Kidney glomerular epithelial cell (primary cell): ENCODE measurements at places on chromosomes 1 and 21.

GRCh38 chr21:37531431-37531932 is 164.9 kb downstream of the DYRK1A start:
- DNase-seq: no peak

DNA sequence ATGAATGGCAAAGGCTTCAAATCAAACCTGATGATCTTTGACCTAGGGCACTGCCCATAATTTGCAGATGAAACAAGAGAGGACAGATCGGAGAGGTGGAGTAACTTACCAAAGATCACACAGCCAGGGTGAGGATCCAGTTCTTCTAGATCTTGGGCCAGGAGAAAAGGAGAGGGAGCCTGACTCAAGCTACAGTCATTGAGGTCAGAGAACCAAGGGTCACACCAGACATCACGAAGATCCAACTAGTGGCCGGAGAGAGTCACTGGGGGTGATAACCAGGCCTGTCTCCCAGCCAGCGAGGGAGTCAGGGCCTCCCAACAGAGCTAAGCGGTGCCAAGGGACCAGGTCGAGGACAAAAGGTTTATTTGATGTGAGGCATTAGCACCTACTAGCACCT is 115.0 kb downstream of the RIPK4 start:
- no peak for DNase-seq

GRCh38 chr1:185377831-185378230 is 60.8 kb upstream of the IVNS1ABP start:
- DNase-seq: no peak

- peak; percentile 90 for DNase-seq
Observed at GRCh38 chr1:22018583-22019559, 17.4 kb downstream of the CELA3A start.

DNA sequence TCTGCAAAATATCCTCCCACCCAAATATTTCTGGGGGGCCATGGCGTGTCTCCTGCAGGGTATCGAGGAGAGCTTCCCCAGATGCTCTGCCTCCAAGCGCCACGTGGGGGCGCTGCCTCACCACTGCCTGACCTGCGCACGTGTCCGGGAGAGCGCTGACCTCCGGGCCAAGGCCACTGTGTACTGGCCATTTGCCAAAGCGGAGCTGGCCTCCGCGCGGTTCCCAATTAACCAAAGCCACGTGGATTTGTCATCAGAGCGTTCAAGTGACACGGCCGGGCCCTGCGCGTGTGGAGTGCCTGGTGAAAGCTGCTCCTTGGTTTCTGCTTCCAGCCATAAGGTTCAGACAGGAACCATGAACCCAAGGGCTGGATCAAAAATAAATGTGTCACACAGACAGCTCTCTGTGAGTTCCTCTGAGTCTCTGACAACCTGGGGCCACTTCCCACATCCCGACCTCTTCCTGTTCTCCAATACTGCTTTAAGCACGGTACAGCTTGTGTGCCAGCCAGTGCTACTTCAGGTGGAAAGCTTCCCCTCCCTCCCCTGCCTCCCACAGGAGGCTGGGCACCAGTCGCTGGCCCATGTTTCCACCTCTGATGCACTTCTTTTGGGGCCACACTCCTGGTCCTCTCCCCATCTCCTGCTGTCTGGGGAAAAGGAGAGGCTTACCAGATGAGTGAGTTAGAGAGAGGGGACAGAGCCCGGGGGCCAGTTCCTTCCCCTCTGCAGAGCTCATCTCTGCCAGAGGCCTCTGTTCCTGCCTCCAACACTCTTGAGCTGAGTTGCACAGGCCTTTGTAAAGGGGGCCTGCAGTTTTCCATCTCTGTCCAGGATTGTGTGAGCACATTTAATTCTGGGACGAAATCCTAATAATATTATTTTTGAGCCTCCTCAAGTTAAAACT is 26.1 kb downstream of the ZP4 start:
- peak; percentile 27 for DNase-seq

- DNase-seq: no peak
Observed at GRCh38 chr1:225974454-225974853, 24.7 kb downstream of the SDE2 start.

DNA sequence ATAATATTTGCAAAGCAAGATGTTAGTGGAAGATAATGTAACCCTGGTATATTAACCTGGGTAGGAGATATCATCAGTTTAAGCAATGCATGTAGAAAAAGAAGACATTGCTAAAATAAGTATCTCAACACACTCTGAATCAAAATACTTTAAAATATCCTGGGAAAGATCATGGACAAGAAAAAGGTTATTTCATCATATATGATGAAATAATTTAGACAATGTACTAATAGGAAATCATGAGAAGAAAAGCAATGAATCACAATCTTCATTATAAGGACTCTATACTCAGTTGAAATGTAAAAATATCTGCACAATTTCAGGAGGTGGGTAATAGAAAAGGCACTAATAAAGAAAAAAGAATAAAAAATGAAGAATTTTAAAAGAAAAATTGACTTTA is 158.8 kb downstream of the KCNT2 start:
- no peak for DNase-seq

- no peak for DNase-seq
Observed at GRCh38 chr1:3553166-3553939, 58.0 kb downstream of the MEGF6 start.

GRCh38 chr1:186086583-186086982 is 288.5 kb downstream of the TPR start:
- DNase-seq: no peak

- no peak for DNase-seq
Observed at GRCh38 chr1:45815667-45816458, 12.5 kb downstream of the MAST2 start.

- DNase-seq: no peak
Observed at GRCh38 chr1:180594723-180595122, 36.0 kb downstream of the OVAAL start.

- no peak for DNase-seq
Observed at GRCh38 chr1:198187973-198188588, 31.3 kb downstream of the NEK7 start.

- no peak for DNase-seq
Observed at GRCh38 chr1:2271211-2271721, 43.1 kb downstream of the SKI start.

DNA sequence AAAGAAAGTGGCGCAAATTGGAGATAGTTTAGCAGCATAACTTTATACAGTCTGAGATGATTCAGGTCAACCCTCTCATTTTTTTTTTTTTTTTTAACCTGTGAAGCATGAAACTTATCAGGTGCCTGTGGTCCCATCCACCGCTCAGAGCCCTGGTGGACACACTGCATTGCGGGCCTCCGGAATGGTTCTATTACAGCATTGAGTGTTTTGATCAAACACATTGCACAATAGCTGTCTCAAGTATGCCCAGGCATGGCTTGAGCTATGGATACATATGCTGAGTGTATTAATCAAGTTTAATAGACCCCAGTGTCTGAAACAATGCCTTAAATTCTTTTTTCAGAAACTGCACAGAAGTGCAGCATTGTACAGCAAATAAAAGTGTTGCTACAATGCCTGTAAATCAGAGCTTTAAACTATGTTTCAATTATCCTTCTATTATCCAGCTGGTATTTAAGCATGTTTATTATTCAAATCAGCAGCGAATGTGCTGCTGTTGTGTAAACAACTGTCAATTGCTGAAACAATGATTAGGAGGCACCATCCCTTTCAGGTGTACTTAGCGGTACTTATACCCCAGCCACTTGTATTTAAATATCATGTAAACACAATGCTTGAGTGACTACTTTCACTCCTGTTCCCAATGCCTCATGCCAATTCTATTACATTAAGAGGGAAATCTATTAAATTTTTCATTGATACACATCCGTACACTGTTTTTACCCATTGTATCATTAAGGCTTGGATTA is 456.6 kb downstream of the RPS6KC1 start:
- DNase-seq: no peak

DNA sequence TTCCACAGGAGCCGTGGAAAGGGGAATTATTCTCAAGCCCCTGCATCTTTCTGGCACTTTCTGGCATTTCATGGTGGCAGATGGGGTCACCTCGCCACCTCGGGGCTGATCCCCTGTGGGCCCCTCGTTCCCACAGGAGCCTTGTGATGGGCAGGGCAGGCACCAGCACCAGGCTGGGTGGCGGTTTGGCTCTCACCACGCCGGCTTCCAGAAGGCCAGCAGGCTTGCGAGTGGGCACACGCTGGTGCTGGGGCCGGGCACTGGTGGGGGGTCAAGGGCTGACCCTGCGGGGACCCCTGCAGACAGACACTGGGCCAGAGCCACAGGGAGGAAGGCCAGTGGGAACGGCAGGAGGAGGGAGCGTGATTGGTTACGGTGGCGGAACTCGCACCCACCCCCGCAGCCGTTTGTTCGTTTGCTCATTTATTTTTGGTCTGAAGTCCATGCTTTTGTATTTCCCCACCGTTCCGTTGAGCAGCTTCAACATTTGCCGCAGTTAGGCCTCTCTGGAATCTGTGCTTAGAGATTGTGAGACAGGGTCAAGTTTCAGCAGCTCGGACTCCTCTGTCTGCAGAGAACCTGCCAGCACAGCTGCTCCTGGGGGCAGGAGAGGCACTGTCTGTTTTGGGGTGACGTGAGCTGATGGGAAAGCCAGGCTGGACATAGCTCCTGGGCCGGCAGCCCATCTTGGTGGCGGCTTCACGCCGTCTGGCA is 5.3 kb downstream of the COL18A1 start:
- peak; percentile 44 for DNase-seq

- DNase-seq: no peak
Observed at GRCh38 chr1:107862064-107862463, 102.9 kb downstream of the VAV3 start.

DNA sequence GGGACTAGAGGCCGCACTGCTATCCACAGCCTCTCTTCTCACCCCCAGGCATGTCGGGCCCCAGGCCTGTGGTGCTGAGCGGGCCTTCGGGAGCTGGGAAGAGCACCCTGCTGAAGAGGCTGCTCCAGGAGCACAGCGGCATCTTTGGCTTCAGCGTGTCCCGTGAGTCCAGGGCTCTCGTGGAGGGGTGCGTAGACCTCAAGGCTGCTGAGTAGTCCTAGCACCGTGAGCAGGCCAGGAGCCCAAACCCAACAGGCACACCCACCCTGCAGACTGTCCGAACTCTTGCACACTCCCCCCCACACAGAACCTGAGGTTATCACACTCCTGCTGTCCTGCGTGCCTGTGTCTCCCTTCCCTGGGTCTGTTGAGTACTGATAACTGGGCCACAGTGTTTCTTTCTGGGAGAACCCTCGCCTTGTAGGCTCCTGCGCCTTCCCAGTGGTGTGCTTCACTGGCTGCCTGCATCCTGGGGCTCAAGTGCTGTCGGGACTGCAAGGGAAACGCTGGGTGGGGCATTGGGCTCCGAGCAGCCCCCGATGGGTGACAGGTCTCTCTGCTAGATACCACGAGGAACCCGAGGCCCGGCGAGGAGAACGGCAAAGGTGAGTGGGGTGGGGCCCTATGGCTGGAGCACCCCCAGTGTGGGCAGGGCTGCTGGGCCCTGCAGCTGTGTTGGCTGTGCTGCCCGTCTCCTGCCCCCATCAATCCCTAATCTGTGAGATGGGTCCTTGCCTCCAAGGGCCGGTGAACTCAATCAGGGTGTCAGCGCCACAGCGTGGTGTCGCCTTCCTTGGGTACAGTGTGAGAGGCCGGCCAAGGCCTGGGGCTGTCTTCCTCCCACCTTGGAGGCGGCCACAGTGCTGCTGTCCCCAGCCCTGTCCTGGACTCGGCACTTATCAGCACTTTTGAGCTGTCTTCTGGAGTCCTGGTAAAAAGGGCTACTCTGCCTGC is 4.0 kb upstream of the GJC2 start:
- no peak for DNase-seq

GRCh38 chr1:77303387-77303786 is 21.6 kb downstream of the AK5 start:
- DNase-seq: no peak

GRCh38 chr1:177448652-177449357 is 278.0 kb downstream of the BRINP2 start:
- no peak for DNase-seq

DNA sequence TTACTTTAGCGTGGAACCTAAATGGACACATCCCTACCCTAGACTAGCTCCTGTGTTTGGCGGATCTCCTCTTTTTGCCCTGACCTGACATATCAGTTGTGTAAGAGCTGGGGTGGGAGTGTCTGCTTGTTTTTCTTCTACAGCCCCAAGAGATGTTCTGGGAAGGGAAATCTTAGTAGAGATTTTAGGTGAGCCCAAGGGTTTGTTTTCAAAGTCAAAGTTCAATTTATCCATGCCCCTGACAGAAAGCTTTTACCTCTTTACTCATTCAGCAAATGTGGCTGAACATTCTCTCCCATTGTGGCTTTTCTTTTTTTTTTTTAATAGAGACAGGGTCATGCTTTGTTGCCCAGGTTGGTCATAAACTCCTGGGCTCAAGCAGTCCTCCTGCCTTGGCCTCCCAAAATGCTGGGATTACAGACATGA is 7.3 kb upstream of the TARS2 start:
- DNase-seq: no peak

DNA sequence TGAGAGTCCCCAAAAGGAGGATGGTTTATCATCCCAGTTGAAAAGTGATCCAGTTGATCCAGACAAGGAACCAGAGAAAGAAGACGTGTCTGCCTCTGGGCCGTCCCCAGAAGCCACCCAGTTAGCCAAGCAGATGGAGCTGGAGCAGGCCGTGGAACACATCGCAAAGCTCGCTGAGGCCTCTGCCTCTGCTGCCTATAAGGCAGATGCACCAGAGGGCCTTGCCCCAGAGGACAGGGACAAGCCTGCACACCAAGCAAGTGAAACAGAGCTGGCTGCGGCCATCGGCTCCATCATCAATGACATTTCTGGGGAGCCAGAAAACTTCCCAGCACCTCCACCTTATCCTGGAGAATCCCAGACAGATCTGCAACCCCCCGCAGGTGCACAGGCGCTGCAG is 43.3 kb downstream of the ZBTB17 start:
- no peak for DNase-seq

GRCh38 chr1:234089396-234089795 is 184.9 kb downstream of the SLC35F3 start:
- DNase-seq: no peak

- peak; percentile 86 for DNase-seq
Observed at GRCh38 chr1:26993237-26994019, at the start of gene TRNP1. Gene TRNP1 (plus strand): TSS chr1:26993692. CDS start chr1:26993787, 95 bp downstream.

DNA sequence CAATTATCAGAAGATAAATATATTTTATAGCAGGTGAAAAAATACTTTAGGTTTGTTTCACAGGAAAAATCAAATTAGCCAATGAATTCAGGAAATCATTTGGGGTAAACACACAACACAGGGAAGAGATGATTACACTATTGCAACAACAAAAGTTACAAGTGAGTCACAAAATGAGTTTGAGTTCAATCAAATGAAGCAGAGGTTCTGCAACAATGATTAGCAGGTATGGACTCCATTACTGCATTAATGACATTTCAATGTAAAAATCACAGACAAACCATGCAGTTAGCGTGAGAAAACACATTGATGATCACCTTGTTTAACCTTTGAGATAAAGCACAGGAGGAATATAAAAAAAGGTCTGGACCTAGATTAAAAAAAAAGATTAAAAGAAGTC is 9.7 kb downstream of the ADGRL4 start:
- peak; percentile 26 for DNase-seq
